Upper lobe of left lung (tissue), 6 donors: ENCODE measurements at places on chromosomes 13 and 19.

GRCh38 chr13:108070925-108071324 lies 144.4 kb downstream of the LIG4 start:
- H3K27ac ChIP-seq: no peak overlapping the region
- H3K4me1 ChIP-seq: no peaks in the 10 kb centered on the region
- H3K4me3 ChIP-seq: no peak overlapping the region
- no peak for DNase-seq

DNA sequence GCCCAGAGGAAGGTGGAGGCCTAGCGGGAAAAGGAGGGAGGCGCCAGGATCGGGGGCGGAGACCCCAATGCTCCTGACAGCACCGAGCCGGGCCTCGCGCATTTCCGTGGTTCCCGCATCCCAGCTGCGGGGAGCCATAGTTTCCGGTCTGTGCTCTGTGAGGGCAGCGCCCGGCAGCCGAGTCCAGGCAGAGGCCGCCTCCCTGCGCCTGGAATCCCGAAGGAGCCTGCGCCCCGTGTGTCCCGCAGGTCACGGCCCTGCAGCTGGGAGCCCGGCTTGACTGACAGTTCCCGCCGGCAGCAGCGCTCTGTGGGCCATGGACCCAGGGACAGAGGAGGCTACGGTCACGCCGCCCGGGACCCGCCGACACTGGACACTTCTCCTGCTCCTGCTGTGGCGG lies 74.6 kb upstream of the C13orf46 start:
- no peaks in the 10 kb centered on the region for H3K36me3 ChIP-seq
- H3K4me3 ChIP-seq: no peak overlapping the region
- no peaks in the 10 kb centered on the region for H3K4me1 ChIP-seq
- no peak overlapping the region for H3K27ac ChIP-seq
- DNase-seq: no peak

DNA sequence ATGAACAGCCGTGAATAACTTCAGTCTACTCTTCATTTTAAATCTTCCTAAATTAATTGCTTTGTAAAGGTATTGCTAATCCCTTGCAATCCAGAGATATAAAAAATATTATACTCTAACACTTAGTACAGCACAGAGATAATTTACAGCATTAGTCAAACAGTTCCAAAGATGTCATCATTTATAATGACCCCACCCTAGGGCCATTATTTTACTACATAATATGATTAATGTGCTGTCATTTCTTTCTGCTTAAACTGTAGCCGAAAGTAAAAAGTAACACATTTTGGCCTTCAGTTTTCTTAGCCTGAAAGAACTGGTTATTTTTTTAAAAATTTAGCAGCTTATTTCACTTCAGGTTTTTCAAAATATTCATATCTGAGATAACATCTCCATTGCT lies 256.3 kb upstream of the RFC3 start:
- no peak for DNase-seq
- H3K4me1 ChIP-seq: no peaks in the 10 kb centered on the region
- H3K27ac ChIP-seq: no peak overlapping the region
- no peaks in the 10 kb centered on the region for H3K36me3 ChIP-seq

GRCh38 chr19:8578642-8579265 lies 1.5 kb upstream of the MYO1F start:
- H3K27ac ChIP-seq: no peak overlapping the region
- peaks cover 55% of the 10 kb centered on the region for H3K4me1 ChIP-seq
- no peaks in the 10 kb centered on the region for H3K27me3 ChIP-seq

- H3K27me3 ChIP-seq: no peaks in the 10 kb centered on the region
- H3K36me3 ChIP-seq: peaks cover 4% of the 10 kb centered on the region
- H3K4me3 ChIP-seq: no peak overlapping the region
- no peak overlapping the region for H3K27ac ChIP-seq
Observed at GRCh38 chr19:44687888-44688287, 11.1 kb upstream of the CEACAM16 start.

DNA sequence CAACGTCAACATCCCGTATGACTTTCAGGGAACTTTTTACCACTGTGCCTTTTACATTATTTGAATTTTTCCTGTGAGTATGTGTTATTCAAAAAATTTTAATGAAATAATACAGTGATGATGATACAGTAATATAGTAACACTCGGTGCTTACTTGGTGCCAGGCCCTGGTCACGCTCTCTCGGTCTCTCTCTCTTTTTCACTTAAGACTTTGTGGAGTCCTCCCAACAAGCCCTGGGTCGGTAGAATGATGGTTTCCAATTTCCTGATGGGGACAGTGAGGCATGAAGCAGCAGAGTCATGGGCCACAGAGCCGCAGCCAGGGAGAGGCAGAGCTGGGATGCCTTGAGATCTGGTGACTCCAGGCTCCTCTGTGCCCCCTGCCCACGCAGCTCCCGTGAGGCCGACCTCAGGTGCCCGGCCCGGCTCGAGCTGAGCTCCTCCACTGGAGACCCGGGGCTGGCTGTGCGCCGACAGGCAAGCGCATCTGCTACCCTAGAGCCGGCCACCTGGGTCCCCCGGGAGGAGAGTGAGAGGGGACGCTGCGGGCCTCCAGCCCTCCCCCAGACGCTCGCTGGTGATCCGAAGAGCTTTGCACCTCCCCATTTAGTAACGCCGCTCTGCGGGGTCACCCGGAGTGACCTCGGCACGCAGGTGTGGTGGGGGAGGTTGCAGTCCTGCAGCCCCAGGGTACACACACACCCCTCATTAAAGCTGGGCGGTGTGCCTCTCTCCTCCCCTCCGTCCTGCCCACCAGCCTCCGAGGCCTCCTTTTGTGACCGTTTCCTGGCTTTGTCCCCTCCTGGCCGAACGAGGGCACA lies 4.4 kb upstream of the SBK3 start:
- no peaks in the 10 kb centered on the region for H3K36me3 ChIP-seq
- H3K4me3 ChIP-seq: peak overlapping the region; percentile 17
- peak; percentile 81 for DNase-seq
- H3K27ac ChIP-seq: no peak overlapping the region
- H3K4me1 ChIP-seq: peaks cover 32% of the 10 kb centered on the region
- H3K27me3 ChIP-seq: no peaks in the 10 kb centered on the region

DNA sequence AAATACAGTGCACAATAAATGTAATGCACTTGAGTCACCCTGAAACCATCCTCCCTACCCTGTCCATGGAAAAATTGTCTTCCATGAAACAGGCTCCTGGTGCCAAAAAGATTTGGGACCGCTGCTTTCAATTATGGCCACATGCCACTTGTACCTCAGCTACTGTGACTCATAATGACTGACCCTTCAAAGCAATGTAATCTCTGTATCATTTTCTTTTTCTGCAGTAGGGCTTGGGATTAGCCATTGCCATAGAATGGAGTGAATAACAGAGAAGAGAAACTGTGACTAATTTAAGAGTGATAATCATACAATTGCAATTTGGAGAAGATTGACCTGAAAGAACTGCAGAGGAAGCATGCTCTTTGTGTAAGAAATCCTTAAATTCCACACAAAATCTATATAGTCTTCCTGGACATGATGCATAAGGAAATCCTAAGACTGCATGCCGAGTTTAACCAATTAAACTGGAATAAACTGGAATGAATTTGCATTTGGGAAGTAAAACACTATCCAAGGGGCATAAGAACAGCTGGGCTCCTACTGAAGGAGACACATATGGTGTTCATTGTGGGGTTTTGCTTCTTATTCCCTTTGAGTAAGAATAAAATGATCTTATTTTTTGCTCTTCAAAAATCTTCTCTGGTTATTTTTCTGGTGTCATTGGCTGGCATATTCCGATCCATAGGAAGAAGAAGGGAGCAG lies 59.5 kb upstream of the SLC7A1 start:
- H3K36me3 ChIP-seq: no peaks in the 10 kb centered on the region
- DNase-seq: no peak
- no peaks in the 10 kb centered on the region for H3K27me3 ChIP-seq
- no peak overlapping the region for H3K4me3 ChIP-seq
- H3K4me1 ChIP-seq: no peaks in the 10 kb centered on the region

DNA sequence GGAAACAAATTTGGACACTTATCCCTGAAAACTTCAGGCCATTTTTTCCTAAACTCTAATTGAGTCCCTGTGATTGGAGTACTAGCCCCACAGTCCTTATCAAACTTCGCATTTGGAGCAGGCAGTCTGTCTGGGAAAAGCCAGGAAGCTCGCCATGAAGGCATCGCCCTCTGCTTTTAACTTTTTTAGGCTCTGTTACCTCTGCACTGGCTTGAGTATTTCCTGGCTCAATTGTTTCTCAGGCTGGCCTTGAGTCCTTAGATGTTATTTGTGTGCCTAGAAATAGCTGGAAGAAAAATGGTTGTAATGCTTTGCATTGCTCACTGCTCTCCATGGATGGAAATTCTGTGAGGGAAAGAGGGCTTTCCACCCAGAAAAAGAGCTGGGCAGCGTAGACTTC lies 24.2 kb downstream of the ACTN4 start:
- no peak overlapping the region for H3K4me3 ChIP-seq
- H3K27me3 ChIP-seq: no peaks in the 10 kb centered on the region
- H3K4me1 ChIP-seq: peaks cover 84% of the 10 kb centered on the region

GRCh38 chr13:78604782-78605611 lies 1.6 kb upstream of the POU4F1 start:
- no peak overlapping the region for H3K27ac ChIP-seq
- H3K27me3 ChIP-seq: peaks cover 93% of the 10 kb centered on the region

GRCh38 chr19:19548915-19549759 lies 11.1 kb downstream of the CILP2 start:
- H3K27me3 ChIP-seq: no peaks in the 10 kb centered on the region
- no peak for DNase-seq
- no peaks in the 10 kb centered on the region for H3K4me1 ChIP-seq
- H3K36me3 ChIP-seq: no peaks in the 10 kb centered on the region
- H3K4me3 ChIP-seq: no peak overlapping the region

DNA sequence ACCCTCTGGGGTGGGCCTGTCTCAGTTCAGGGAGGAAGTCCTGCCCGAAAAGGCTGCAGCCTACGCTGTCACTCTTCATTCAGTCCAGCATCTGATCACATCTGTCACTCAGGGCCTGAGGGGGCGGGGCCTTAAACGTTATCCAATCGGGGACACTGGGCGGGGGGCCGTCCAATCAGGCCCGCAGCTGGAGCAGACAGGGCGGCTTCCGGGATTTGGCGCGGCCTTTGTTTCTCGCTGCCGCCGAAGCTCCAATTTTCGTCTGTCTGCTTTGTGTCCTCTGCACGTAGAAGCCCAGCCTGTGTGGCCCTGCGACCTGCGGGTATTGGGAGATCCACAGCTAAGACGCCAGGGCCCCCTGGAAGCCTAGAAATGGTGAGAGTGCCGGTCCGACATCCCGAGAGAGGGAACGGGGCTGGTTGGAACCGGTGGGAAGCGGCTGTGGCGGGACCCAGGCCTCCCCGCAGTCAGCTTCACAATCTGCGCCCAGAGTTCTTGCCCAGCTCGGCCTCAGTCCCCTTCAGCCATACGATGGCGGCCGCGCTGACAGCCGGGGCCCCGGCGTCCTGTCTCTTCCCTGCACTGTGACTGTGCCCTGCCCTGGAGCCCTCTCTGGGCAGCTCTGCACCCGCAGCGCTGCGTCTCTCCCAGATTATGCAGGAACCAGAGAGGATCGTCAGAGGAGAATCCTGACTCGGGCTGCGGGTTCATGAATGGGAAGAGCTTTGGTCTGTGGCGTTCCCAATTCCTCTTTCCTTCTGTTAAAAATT lies at the start of gene ZNF730:
ZNF730 (plus strand) TSS at position 224 of the 770 bp plus-strand sequence; CDS start at position 373, 149 bp downstream.
- H3K36me3 ChIP-seq: no peaks in the 10 kb centered on the region
- peak within 1 kb of the TSS; percentile 48 for H3K4me3 ChIP-seq
- peaks cover 3% of the 10 kb centered on the region for H3K4me1 ChIP-seq
- peak; percentile 23 for DNase-seq
- no peaks in the 10 kb centered on the region for H3K27me3 ChIP-seq
- peak within 1 kb of the TSS; percentile 57 for H3K27ac ChIP-seq

GRCh38 chr13:25632166-25632888 lies 260.6 kb downstream of the ATP8A2 start:
- no peaks in the 10 kb centered on the region for H3K4me1 ChIP-seq

DNA sequence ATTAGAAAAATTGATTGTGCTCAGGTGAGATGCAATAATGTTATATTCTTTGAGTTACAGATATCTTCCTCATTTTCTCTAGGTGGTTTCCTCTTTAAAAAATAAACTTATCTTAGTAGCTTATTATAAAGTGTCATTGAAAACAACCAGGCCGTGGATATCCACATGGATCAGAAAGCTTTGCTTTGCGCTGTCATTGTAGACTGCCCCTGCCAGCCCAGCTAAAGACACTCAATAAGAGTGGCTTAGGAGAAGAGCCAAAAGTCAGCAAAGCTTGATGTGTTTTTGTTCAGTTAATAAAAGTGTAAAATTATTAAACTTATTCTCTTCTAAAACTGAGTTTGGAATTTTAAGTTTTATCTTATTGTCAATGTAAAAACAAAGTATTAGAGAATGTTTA lies 34.4 kb downstream of the TPP2 start:
- no peak for DNase-seq
- H3K4me1 ChIP-seq: no peaks in the 10 kb centered on the region
- no peak overlapping the region for H3K4me3 ChIP-seq
- H3K27me3 ChIP-seq: no peaks in the 10 kb centered on the region

DNA sequence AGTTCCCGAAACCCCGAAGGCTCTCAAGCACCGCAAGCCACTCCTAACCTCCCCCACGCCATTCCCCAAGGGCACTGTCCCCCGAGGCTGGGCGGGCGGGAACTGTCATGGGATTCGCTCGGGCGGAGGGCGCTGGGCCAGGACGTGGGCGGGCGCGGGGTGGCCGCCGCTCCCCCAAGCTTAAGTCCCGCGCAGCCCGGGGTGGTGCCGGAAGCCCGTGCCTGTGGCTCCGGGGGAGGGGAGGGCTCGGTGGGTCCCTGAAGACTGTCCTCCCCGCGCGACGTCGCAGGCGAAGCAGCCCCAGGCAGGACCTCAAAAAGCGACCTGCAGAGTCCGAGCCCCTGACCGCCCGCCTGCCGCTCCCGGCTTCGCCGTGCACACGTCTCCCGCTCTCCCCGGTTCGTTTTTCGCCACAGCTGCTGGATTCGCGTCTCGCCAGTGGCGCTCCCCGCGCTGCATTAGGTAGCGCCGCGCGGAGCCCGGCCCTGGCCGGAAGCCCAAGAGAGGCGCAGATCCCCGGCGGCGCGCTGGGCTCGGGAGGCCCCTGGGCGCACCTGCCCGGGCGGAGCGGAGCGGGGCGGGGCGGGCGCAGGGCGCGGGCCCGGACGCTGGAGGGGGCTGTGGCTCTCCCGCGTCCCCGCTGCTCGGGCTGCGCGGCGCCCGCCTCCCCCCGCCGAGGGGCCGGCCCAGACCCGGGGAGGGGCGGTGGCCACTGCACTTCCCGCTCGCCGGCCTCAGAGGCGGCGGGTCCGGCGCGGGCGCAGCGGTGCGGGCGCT lies at the start of gene FARP1:
FARP1 (plus strand) TSS at position 715 of the 777 bp plus-strand sequence. CDS start 70,149 bp downstream, outside the sequence.
- no peaks in the 10 kb centered on the region for H3K27me3 ChIP-seq
- peaks cover 35% of the 10 kb centered on the region for H3K4me1 ChIP-seq
- peak; percentile 96 for DNase-seq
- peak within 1 kb of the TSS; percentile 88 for H3K4me3 ChIP-seq
- H3K36me3 ChIP-seq: no peaks in the 10 kb centered on the region

GRCh38 chr13:113129921-113130750 lies 7.5 kb downstream of the F10 start:
- DNase-seq: peak; percentile 85
- no peak overlapping the region for H3K27ac ChIP-seq
- H3K4me1 ChIP-seq: no peaks in the 10 kb centered on the region
- no peaks in the 10 kb centered on the region for H3K27me3 ChIP-seq
- H3K36me3 ChIP-seq: no peaks in the 10 kb centered on the region

- H3K4me1 ChIP-seq: no peaks in the 10 kb centered on the region
- H3K36me3 ChIP-seq: no peaks in the 10 kb centered on the region
- no peak overlapping the region for H3K4me3 ChIP-seq
- H3K27ac ChIP-seq: no peak overlapping the region
Observed at GRCh38 chr19:46126086-46126580, 1.6 kb upstream of the IGFL3 start.

GRCh38 chr13:73069206-73069805 lies 10.5 kb downstream of the KLF5 start:
- H3K27me3 ChIP-seq: no peaks in the 10 kb centered on the region
- H3K4me1 ChIP-seq: peaks cover 22% of the 10 kb centered on the region
- H3K27ac ChIP-seq: no peak overlapping the region
- H3K4me3 ChIP-seq: no peak overlapping the region
- peaks cover 4% of the 10 kb centered on the region for H3K36me3 ChIP-seq
- no peak for DNase-seq
